Stimulated activated CD4-positive, alpha-beta T cell treated with anti-CD3 and anti-CD28 coated beads, Interleukin-4, amount 100 ng/mL, for 48 hours (primary cell): ENCODE measurements at places on chromosomes 2 and 18.

- no peak for DNase-seq
Measured at GRCh38 chr18:77765468-77765867, 515.8 kb downstream of the GALR1 start.

DNA sequence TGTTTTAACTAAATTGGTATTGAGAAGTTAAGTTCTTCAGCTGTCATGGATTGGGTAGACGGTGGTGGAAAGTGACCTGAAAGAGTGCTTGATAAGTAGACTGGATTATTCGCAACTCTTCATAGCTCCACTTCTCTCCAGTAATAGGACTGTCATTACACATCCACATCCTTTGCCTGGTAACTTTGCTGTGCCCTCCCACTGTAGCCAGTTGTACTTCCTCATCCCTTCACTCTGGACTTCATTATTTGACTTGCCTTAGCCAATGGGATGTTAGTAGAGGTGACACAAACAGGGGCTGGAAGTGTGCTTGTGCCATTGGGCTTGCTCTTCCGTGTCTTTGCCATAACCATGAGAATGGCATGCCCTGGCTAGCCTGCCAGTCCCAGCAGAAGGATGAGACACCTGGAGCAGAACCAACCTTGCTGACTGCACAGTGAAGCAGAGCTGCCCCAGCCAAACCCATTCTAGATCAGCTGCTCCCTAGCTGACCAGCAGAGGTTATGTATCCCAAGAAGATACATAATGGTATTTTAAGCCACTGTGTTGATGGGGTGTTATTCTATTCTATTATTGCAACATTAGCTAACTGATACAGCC is 16.9 kb downstream of the QPCT start:
- no peak for DNase-seq

GRCh38 chr2:232275670-232276069 is 102.9 kb upstream of the ALPP start:
- DNase-seq, result no peak

- DNase-seq, result no peak
Measured at GRCh38 chr2:36659872-36660312, 36.6 kb upstream of the VIT start.

GRCh38 chr2:10741139-10741538 is 19.7 kb downstream of the ATP6V1C2 start:
- DNase-seq, result no peak

GRCh38 chr2:177582000-177582399 is 189.4 kb downstream of the AGPS start:
- DNase-seq, result no peak
